ENCODE measurements at places on chromosomes 11 and 22.
A peak's percentile ranks its signal among the peaks of the same experiment; 100 is the strongest.

DNA sequence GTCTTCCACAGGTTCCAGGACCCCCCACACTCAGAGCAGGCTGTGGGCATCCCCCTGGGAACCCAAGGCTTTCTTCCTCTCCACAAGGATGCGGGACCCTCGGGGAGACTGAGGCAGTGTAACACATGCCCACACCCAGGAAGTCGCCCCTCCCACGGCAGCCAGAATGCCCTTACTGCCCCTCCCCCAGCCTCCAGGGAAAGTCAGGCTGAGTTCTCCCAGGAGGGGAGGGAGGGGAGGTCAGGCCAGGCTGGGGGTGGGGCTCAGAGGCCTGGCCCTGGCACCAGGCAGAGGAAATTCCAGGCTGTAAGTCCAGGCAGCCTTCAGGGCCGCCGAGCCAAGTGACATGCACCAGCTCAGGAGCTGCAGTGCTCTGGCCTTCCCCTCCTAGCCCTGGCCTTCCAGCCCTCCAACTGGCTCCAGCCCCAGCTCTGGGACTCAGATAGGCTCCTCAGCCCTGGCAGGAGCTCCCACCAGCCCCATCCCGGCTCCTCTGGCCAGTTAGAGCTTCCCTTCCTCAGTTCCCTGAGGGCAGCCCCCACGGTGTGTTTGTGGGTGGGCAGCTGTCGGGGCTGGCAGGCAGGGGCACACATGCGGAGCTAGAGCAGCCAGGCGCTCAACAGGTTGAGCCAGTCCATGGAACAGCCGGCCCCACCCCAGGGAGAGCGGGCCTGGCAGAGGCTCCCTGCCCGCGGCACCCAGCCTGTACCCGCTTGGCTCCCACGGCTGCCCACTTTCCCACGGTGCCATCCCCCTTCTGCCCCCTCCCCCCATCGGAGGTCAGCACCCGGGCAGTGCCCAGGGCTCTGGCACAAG, 3.6 kb downstream of the BCL9L start:
- no peak for DNase-seq

GRCh38 chr11:83601914-83602527, 315.9 kb upstream of the CCDC90B start:
- no peak for DNase-seq

- DNase-seq = no peak
These were observed 627.3 kb upstream of the KIRREL3 start for GRCh38 chr11:127627629-127628457.

DNA sequence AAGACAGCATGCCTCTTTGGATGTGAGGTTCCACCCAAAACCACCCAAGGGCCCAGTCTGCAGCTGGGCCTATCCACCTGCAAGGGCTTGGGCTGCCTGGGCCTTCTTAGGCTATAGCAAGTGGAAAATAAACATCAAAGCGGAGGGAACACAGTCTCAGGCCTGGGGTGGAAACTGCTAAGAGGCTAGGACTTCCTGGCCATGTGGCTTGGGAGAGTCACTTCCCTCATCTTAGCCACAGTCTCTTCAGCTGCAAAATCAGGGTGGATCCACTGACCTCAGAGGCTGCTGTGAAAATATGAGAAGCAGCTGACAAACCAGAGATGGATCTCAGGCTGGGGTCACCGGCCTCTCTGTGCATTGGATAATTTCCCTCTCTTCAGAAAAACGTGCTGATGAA, 30.6 kb upstream of the TFIP11 start:
- peak; percentile 67 for DNase-seq

GRCh38 chr11:10807493-10808234, 1.1 kb downstream of the EIF4G2 start:
- no peak for DNase-seq

DNA sequence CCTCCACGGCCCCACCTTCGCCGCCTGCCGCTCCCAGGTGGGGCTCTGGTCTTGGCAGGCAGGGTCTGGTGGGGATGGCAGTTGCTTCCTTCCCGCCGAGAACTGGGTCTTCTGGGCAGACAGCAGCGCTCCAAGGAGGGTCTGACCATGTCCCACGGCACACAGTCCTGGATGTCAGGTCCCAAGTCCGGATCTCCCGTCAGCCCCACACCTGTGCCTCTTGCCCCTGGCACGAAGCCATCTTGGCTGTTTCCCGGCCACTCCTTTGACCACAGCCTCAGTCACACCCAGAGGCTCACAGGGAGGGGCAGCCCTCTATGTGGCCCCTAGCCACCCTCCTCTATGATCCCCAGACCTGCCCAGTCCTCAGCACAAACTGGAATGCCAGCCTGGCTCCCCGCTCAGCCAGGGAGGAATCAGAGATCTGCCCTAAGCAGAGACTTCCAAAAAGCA, 14.3 kb downstream of the MUC5B start:
- DNase-seq = no peak

- no peak for DNase-seq
These were observed 398.9 kb downstream of the ETS1 start for GRCh38 chr11:128188346-128189004.

GRCh38 chr11:131677828-131678470, 307.5 kb downstream of the NTM start:
- no peak for DNase-seq

GRCh38 chr11:134861490-134862104, 449.6 kb upstream of the B3GAT1 start:
- DNase-seq = no peak
